NCI-H226 (cell line): ENCODE measurements at places on chromosomes 7 and 10.

- DNase-seq, result no peak
These were observed 16.9 kb downstream of the RPA3 start for GRCh38 chr7:7701527-7701926.

GRCh38 chr10:42609872-42610271 is 28.5 kb downstream of the ZNF33B start:
- no peak for DNase-seq

- DNase-seq, result no peak
These were observed 264.6 kb downstream of the DGKB start for GRCh38 chr7:14637968-14638367.

DNA sequence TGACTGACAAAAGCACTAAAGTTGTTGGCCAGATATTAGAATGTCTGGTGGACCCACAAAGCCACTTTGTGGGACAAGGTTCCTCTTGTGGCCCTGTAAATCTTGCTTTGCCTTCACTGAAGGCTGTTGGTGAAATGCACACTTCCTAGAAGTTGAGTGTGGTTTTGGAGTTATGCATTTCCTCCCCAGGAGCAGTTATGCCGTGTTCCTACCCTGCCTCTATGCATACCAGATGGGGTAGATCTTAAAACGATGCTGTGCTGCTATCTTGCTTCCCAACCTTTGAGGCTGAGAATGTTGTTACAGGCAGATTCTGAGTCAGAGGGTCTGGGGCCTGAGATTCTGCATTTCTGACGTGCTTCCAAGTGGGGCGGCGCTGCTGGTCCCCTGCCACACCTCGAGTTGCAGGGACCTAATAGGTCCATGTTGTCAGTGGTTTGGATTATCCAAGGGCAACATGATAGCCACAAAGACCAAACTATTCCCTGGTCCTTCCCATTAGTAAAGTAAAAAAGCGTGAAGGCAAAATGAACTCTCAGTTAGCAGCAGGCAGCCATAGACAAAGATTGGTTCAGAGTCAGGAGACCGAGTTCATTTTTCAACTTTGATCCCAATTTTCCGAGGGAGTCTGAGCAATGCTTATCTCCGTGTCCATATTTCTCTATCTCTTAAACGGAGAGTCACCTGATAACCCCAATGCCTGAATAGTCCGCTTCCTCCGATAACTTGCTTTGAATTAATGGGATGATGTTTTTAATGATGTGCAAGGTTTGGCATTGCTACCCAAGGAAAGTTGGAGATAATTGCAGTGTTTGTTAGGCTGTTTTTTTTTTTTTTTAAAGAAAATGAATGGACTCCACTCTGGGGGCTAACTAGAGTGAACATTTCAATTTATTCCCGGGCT is 55.8 kb downstream of the CDHR3 start:
- DNase-seq, result no peak

GRCh38 chr7:54343511-54343910 is 198.7 kb upstream of the VSTM2A start:
- DNase-seq, result no peak

- DNase-seq, result no peak
These were observed 132.3 kb downstream of the THSD7A start for GRCh38 chr7:11699666-11700065.
